ENCODE measurements at places on chromosomes 1 and 21.

GRCh38 chr1:17561247-17561548 is 21.7 kb downstream of the ARHGEF10L start:
- no peak for DNase-seq

GRCh38 chr21:38136201-38136600 is 120.6 kb upstream of the KCNJ15 start:
- DNase-seq, result no peak

GRCh38 chr1:186386725-186387383 is 11.2 kb downstream of the ODR4 start:
- no peak for DNase-seq

GRCh38 chr1:245971711-245972085 is 535.4 kb downstream of the SMYD3 start:
- no peak for DNase-seq

DNA sequence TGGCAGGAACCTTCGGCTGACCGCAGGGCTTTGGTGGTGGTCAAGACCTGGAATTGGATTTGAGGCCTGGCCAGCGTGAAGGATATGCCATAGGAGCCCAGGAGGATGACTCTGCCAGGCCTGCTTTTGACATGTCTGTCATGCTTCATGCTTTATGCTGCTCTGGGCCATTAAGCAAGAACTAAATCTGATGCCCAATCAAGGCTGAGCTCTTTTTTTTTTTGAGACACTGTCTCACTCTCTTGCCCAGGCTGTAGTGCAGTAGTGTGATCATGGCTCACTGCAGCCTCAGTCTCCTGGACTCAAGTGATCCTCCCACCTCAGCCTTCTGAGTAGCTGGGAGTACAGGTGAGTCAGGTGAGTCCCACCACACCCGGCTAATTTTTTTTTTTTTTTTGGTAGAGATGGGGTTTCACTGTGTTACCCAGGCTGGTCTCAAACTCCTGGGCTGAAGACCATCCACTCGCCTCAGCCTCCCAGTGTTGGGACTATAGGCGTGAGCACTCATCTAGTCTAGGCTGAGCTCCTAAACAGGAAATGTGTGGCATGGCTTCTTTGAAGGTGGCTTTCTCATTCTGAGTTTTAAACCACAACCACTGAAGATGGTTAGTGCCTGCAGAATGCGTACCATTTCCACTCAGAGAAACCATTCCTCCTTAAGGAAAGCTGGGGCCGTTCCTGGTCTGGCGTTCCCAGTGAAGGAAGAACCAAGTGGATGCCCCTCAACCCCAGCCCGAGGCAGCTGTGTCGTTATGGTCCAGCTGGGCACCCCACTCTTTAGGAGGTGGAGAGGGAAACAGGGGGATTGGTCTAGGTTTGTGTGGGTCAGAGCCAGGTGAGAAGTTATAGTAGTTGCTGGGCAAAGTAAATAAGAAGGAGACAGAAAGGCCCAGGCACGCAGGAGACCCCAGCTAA is 34.2 kb upstream of the ATP5PO start:
- peak; percentile 89 for DNase-seq

DNA sequence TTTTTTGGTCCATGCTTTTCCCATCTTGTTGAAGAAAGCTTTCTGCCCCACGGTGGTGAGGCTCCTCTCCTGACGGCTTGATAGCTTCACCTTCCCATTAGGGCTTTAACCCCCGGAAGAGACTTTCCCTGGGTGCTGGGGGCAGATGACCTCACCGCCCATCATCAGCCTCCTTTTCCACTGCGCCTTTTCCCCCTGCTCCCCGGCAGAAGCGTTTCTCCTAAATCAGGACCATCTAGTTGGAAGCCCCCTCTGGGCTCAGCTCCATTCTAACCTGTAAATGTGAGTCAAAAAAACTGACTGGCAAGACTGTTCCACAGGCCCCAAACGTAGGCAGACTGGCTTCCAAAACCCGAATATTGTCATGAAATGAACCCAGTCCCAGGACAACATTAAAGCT is 6.7 kb downstream of the POFUT2 start:
- no peak for DNase-seq

DNA sequence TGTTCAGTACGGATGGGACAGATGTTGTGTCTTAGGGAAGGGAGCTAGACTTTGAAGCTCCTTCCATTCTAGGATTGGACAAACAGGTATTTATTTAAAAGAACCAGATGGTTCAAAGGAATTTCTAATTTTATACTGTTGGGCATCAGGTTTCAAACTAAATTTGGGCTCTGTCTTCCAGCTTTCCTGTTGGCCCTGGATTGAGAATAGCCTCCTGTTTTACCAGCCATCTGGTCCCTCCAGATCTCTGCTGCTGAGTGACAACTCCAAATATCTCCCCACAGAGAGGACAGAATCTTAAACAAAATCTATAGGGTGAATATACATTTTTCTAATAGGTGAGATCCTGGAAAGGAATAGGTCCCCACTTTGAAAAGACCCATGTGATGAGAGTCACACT is 52.5 kb upstream of the CNIH3 start:
- no peak for DNase-seq

GRCh38 chr1:244971552-244972216 is 107.3 kb upstream of the HNRNPU start:
- no peak for DNase-seq

DNA sequence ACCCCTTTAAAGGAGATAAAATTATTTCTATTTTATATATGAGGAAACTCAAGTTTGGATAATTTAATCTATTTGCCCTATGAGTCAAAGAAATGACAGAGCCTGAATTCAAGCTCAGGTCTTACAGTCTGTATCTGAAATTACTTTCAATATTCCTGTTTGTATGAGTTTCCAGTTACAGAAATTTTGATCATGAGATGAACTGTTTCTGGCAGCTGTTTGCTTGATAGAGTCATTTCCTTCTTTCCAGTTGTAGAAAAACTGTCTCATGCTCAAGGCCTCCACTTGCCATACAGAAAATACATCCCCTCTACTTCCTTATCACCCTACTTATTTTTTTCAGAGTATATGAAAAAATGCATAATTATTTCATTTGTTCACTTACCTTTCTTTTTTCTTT is 87.6 kb downstream of the PTPRC start:
- no peak for DNase-seq

GRCh38 chr1:234874291-234875288 is 254.0 kb downstream of the TOMM20 start:
- DNase-seq, result no peak

DNA sequence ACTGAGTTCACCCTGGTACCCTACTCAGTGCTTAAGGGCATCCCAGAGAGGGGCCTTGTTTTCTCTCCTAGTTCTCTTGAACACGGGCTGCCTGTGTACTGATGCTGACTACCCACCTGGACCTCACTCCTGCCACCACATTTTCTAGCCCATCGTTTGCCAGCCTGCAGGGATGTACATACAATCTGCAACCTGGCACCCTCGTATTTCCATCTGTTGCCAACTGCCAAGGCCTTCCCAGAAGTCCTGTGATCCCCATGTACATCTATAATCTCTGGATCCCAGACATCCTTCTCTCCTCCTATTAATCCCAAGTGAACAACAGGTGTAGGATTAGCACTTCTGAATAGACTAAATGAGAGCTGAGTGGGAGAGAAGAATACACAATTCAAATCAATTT is 212.0 kb downstream of the SLC45A1 start:
- DNase-seq, result no peak

- DNase-seq, result no peak
Measured at GRCh38 chr1:100265562-100265930, 470 bp upstream of the RTCA start.

DNA sequence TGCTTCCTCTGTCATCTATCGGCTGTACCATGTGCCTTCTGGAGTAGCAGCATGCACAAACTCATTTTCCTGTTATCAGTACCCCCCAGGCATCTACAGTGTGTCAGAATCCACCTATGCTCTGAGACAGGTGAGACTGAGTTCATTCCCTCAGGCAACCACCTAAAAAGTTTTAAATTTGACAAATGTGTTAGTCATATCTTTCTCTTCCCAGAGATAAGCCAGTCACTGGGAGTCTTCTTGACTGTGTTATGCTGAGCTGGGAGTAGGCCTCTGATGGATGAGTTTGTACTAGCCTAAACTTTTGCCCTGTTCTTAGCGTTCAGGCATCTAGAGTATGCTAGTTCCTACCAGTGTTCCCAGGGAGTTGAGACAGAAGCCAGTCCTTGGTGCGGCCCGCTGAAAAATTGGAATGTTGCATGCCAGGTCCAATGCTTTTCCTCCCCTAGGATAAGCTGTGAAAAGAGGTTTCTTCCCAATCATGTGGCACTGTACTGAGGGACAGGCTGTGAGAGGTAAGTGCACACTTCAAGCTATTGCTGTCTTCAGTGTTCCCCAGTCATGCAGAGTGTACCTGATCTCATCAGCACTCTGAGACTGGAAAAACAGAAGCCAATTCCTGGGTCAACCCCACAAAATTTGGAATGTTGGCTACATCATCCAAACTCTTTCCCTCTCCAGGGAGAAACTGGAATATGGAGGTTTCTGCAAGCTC is 1202.3 kb downstream of the NCAM2 start:
- no peak for DNase-seq

GRCh38 chr1:113551728-113552127 is 161.4 kb downstream of the MAGI3 start:
- DNase-seq, result no peak

- no peak for DNase-seq
Measured at GRCh38 chr21:29676395-29676794, 263.4 kb downstream of the GRIK1 start.

DNA sequence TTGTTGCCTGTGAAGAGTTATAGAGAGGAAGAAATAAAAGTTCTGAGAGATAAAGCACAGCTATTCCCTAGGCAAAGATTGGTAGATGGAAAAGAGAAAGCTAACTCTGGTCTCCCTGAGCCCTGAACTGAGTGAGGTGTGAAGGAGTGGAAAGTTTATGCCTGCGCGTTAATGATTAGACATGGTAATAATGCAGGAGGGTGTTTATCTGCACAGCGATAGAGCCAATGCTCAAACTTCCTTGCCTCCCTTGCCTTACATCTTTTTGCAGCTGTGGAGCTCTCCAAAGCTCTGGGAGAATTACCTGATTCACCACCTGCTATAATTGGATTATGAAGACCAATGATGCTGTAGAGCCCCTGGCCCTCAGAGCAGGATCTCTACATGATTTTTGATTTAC is 32.8 kb upstream of the CHRM3 start:
- DNase-seq, result no peak

- DNase-seq, result no peak
Measured at GRCh38 chr1:226949401-226949800, 9.3 kb downstream of the COQ8A start.

DNA sequence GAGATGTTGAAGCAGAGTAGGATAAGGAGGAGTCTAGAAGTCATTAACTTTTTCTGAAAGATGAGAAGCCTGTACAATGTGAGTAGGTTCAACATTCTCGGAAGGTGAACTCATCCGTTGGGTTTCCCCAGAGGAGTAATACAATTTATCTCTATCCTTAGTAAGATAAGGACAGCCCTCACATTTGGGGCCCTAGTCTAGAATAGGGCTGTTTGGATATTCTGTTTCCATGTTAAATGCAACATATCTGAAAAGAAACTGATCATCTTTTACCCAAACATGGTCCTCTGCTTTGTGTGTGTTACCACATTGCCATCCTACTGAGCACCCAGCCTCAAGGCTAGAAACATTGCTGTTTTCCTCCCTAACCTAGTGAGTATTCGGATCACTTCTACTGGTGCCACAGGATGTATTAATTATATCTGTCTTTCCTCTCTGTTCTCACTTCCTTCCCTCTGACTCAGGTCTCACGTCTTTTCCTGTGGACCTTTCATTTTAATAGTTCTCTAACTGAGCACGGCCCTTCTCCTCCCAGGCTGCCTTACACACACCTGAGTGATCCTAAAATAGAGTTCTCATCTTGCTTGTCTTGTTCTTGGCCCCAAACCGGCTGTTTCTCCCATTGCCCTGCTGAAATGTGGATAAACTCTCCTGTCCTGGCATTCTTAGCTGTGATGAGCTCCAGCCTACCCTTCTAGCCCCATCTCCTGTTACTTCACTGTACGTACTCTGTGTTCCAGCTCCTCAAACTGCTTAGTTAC is 91.7 kb downstream of the CDC14A start:
- DNase-seq, result peak; percentile 52

GRCh38 chr1:110285316-110285715 is 53.9 kb upstream of the RBM15 start:
- DNase-seq, result no peak

DNA sequence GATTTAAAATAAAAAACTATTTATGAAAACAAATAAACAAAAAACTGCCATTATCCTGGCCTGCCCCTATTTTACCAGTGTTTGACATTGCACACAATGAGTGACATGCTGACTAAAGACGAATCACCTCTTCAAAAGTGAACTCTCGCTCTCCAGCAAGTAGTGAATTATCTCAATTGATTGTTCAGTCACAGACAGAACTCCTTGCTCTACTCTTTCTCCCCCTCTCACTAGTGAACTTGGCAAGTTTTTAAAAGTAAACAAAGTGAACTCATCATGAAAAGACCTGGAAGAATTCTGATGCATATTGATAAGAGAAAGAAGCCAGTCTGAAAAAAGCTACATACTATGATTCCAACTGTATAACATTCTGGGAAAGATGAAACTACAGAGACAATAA is 4.7 kb upstream of the C1orf52 start:
- DNase-seq, result no peak

DNA sequence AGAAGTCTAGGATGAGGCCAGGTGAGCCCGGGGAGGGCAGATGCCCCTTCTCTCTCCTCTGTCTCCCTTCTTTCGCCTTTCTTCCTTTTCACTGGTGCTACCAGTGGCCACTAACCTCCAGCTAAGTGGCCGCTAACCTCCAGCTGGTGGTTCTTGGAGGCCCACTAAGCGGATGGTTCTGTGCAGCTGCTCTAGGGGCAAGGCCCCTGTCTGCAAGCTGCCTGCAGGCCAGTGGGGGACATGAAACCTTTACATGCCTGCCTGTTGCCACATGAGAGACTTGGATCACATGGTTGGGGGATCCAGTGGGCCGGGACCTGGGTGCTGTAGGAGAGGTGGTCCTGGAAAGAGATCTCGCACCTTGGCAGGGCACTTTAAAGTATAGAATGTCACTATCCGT is 17.7 kb downstream of the IKBKE start:
- DNase-seq, result no peak

DNA sequence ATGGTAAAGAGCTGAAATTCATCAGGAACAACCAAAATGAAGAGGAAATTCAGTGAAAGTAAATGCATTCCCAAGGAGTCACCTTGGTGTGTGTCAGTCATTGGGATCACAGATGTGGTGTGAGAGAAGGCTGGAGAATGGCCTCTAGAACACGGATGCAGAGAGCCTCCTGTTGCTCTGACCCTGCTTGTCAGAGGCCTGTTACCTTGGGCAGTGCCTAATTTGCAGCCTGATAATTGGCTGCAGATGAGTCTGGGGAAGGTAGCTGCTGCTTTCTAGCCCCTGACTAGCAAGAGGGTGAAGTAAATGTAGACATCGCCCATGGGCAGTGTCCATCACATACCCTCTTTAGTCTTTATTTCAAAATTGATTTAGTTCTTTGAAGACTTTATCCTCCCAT is 3.3 kb downstream of the GCSAML start:
- no peak for DNase-seq

DNA sequence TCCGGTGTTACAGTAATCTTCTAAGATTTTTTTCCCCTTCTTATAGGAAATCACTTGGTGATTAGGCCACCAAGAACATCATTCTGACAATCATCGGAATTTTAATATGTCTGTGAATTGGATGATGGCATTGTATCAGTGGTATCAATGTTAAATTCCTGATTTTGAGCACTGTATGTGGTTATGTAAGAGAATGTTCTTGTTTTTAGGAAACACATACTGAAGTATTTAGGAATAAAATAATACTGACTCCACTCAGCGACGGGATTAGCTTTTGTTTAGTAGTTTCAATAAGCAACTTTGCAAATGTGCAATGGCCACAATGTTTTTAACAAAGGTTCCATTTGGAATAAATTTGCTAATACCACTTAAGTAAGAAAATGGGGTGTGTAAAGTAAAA is 30.6 kb downstream of the COL6A1 start:
- no peak for DNase-seq

GRCh38 chr21:42234041-42234440 is 15.1 kb downstream of the ABCG1 start:
- DNase-seq, result no peak

Data from GM12865 (cell line).